Esophagus muscularis mucosa (tissue), 4 donors: ENCODE measurements at places on chromosomes 16 and 17.

DNA sequence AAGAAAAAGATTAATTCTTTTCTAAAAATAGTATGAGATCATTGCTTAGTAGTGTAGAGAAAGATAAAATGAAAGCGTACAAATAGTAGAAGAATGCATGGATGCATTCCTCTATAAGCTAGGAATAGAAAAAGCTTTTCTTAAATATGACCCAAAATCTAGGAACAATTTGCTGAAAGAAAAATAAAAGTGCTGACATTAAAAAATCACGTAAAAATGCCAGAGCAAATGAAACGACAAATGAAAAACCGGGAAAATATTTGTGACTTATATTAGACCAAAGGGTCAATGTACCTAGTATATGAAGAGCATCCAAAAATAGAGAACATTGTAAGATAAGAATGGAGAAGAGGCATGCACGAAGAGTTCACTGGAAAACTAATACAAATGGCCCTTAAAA, 149.5 kb upstream of the MON1B start:
- no peak for DNase-seq

DNA sequence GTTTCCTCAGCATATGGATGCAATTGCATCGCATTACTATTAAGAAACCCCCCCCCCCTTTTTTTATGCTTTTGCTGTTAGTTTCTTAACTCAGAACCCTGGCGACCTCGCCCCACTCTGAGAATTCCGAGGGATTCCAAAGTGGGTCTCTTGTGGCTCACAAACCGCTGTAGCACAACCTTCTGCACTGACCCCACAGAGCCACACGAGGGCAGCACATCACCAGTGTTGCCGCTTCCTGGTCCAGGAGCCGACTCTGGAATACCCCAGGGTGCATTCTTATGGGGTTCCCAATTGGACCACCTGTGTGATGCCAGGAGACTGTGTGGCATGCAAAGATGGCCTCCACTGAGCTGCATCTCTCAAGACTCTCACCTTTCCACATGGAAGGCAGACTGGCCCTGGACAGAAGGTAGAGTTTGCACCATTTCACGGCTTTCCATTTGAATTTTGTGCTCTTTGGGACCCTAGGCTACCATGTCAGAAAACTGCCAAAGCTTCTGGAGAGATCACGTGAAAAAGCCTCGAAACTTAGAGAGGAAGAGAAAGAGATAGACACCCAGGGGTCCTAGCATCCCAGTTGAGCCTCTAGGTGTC, 432.7 kb upstream of the ASIC2 start:
- DNase-seq = no peak

- no peak for DNase-seq
Observed at GRCh38 chr17:13940858-13941665, 128.2 kb upstream of the COX10 start.

DNA sequence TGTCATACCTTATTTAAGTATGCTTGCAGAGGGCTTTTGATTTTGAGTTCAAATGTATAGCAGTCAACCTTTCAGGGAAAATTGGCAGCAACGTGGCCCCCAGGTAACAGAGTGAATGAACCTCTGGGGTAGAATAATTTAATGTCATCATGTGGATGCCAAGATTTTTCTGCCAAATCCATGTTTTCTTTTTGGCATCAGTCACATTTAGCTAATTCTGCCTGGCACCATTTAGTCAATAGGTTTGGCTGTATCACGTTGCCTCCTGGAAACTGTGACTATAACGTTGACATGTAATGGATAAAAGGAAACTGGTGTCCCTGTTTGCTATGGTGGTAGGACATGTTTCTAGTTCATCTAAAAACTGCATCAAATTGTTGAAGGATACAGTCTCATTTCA, 115.5 kb downstream of the HS3ST2 start:
- DNase-seq = no peak

DNA sequence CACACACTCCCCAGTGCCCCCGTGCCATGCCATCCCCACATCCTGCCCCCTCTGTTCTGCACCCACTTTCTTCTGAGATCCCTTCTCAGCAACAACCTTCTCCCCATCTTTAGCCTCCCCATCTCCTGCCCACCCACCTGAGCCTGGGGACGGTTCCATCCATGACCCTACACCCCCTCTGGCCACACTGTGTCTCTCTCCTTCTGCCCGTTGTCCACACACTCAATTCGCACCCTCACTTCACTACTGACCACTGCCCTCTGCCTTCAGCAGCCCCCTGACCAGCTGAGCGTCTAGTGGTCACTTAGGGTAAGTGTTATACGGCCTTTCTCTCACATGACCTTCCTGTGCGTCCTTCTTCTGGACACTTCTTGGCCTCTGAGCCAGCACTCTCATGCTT, 6.1 kb downstream of the ARHGAP27 start:
- DNase-seq = no peak

DNA sequence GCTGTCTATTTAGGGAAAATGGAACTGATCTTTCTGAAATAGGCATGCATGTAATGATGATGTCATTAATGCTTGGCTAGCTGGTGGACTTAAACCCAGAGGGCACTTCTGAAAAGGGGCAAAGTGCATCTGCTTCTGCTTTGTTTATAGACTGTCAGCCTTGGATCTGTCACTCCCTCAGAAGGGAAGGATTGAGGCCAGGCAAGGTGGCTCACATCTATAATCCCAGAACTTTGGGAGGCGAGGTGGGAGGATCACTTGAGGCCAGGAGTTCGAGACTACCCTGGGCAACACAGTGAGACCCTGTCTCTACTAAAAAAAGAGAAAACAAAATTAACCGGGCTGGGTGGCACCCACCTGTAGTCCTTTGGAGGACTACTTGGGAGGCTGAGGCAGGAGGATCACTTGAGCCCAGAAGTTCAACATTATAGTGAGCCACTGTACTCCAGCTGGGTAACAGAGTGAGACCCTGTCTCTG, 185.5 kb downstream of the WWOX start:
- DNase-seq = no peak

GRCh38 chr16:3266873-3267537, 10.6 kb upstream of the MEFV start:
- no peak for DNase-seq

- DNase-seq = no peak
Observed at GRCh38 chr17:64255764-64256163, 7.3 kb downstream of the TEX2 start.

- no peak for DNase-seq
Observed at GRCh38 chr16:85759631-85760419, 8.9 kb upstream of the C16orf74 start.

DNA sequence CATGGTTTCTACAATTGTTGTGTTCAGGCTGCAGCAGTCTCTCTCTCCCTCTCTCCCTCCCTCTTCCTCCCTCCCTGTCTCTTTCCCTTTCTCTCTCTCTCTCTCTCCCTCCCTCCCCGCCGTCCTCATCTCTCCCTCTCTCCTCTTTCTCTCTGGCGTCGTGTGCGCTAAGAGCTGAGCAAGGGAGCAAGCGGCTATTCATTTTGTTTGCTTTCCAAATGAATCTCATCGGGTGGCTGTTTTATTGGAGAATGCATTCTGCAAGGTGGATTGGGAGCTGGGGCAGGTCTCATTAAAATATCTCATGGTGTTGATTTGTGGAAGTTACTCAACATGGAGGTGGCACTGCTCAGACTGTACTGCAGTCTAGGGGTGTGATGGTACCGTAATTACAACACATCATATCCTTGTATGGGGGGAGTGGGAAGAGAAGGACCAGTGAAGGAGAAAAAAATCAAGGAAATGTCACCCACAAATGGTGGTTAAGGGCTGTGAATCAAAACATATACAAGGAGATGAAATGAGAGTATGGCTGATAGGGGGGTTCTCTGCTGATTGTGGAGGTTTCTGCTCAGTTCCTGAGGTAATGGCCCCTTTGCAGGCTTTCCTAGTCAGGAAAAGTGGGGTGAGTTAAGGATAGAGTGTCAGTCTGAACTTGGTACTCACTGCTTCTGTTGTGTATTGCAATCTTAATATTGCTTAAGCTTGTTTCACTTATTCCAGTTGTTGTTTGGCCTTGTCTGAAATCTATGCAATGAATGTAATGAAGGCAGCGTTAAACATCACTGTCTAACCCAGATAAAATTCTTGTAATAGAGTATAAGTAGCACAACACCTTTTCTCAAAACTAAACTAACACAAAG, 2.7 kb downstream of the MSL1 start:
- DNase-seq = no peak

DNA sequence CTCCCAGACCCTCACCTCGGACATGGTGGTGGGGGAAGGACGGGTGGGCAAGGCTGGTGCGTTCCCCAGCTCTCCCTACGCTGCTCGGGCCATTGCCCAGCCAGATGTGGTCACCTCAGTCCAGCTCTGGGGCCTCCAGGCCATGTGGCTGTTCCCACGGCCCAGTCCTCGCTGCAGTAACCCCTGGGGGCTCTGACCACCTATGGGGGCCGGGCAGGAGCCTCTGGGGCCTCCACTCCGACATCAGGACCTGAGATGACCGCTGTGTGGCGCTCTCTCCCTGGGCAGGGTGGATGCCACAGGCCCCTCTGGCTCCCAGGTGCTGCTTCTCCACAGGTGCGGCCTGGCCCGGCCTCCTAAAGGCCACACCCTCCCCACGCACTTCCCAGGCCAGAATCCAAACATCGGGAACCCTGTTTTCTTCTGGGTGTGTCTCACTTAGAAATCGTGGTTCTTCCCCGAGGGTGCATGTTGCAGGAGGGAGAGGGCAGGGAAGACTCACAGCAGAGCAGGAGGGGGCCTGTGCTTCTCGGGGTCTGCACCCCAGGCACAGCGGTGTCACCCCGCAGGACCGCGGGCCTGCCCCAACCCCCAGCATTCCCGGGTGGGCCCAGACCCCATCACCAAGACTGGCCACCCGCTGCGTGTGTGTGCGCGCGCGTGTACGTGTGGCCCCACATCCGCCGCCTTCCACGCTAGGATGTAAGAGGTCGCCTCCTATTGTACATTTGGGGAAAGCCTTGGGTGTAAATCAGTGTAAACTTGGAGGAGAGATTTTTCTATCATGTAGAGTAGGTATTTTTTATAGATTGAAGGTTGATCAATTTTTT, 5.9 kb upstream of the CAPN15 start:
- DNase-seq = no peak

GRCh38 chr16:11670171-11671131, 2.2 kb downstream of the SNN start:
- DNase-seq = no peak

- DNase-seq = no peak
Observed at GRCh38 chr16:51532551-51532950, 381.5 kb upstream of the SALL1 start.

DNA sequence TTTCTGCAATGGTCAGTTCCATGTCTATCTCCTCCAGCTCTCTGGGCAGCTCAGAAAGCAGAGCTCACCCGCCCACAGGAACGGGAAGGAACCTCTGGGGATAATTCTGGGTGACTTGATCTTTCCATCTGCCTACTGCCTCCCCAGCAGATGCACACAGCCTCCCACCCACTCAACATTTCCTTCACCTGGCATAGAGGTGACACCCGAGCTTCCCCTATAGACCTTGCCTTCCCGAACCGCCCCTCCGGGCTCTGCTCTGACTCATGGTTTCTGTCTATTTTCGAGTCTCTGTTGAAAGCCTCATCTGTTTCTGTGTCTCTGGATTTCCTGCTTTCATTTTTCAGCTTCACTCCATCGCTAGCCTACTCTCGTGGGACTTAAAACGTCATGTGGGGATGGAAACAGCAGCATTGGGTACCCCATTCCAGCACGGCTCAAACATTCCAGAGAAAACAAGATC, 11.4 kb downstream of the GGA3 start:
- DNase-seq = no peak

GRCh38 chr16:9225527-9226316, 134.3 kb downstream of the HAPSTR1 start:
- no peak for DNase-seq

- no peak for DNase-seq
Observed at GRCh38 chr16:23857256-23857880, 21.6 kb downstream of the PRKCB start.

- DNase-seq = no peak
Observed at GRCh38 chr16:67241008-67241900, 6.0 kb downstream of the FHOD1 start.

- DNase-seq = no peak
Observed at GRCh38 chr17:5164436-5164835, 27.2 kb downstream of the ZNF594 start.

DNA sequence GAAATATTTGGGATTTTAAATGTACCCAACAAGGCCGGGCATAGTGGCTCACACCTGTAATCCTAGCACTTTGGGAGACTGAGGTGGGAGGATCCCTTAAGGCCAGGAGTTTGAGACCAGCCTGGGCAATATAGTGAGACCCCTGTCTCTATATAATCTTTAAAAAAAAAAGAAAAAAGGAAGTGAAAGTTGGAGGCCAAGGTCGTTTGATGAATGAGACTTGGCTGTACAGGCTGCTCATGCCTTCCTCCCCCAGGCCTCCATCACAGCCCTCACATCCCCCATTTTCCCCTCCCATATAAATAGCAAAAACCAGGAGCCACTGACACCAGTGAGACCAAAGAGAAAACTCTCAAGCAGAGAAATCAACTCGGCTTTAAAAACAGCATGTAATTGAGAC, 3.3 kb upstream of the CA7 start:
- DNase-seq = no peak

DNA sequence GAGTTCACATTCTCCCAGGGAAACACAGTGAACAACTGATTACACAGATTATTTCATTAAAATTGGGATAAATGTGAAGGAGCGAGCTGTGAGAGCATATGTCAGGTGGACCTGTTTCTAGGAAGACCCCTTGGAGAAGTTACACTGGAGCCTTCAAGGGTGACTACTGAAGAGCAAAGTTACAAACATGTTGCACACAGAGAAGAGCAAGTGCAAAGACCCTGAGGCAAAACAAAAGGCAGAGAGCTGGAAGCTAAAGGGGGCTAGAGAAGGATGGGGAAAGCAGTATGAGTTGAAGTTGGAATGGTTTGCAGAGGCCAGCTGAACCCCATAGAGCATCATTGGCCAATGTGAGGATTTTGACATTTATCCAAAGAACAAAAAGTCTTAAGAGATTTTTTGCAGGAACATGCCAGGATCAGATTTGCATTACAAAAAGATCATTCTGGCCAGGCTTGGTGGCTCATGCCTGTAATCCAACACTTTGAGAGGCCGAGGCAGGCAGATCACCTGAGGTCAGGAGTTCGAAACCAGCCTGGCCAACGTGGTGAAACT, 14.1 kb downstream of the PDZD9 start:
- DNase-seq = no peak

- DNase-seq = no peak
Observed at GRCh38 chr16:48704710-48705109, 94.7 kb upstream of the N4BP1 start.

DNA sequence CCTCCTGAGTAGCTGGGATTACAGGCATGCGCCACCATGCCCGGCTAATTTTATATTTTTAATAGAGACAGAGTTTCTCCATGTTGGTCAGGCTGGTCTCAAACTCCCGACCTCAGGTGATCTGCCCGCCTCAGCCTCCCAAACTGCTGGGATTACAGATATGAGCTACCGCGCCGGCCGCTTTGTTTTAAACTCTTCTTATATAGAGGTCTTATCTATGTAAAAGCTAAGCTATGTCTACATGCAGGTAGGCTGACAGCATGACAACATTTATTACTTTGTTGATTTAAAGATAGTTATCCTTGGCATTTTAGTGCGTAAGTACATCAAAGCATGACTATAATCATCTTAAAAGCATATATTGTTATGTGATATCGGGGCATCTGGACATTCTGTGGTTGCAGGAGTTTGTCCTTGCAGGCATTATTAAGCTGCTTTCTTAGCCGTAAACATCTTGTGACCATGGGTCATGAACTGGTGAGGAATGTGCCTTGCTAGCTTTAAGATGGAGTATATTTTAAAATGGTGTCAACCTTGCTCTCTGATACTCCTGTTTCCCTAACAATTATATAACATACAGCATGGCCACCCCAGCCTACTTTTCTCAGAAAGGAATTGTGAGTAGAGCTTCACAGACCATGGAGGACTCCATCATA, 45.8 kb upstream of the TAOK1 start:
- no peak for DNase-seq

- DNase-seq = no peak
Observed at GRCh38 chr17:8021565-8022359, 17.1 kb upstream of the ALOX15B start.
